ENCODE measurements at places on chromosomes 5 and 9. TPM values are rescaled to one million over a fixed set of nuclear protein-coding genes. Genes with fewer than 3 reads are reported as not detected.

The CAMK4 gene
- total RNA-seq, result 3.0 TPM

The GARNL3 gene
- 59.0 TPM for total RNA-seq

The CCDC180 gene
- 7.5 TPM for total RNA-seq

The FAM153A gene
- total RNA-seq, result 35.5 TPM

The NTRK2 gene
- 3.0 TPM for total RNA-seq

The DBH gene
- not detected for total RNA-seq

The LCP2 gene
- total RNA-seq, result 21.7 TPM

The SLC6A19 gene
- total RNA-seq, result not detected

The MEIKIN gene
- not detected for total RNA-seq

The SEC24A gene
- 23.7 TPM for total RNA-seq

The PCAT7 gene
- 0.94 TPM for total RNA-seq

The SYK gene
- total RNA-seq, result 52.9 TPM

The FGF1 gene
- not detected for total RNA-seq

The CDX1 gene
- not detected for total RNA-seq

The ADAMTS2 gene
- 13.3 TPM for total RNA-seq

Measured in ureter (tissue), 1 donor.